Stimulated activated CD4-positive, alpha-beta T cell treated with anti-CD3 and anti-CD28 coated beads, Interleukin-4, amount 100 ng/mL, for 24 hours (primary cell): ENCODE measurements at places on chromosomes 11 and 22.

- DNase-seq: no peak
These were observed 8.9 kb downstream of the TOM1 start for GRCh38 chr22:35308480-35309021.

DNA sequence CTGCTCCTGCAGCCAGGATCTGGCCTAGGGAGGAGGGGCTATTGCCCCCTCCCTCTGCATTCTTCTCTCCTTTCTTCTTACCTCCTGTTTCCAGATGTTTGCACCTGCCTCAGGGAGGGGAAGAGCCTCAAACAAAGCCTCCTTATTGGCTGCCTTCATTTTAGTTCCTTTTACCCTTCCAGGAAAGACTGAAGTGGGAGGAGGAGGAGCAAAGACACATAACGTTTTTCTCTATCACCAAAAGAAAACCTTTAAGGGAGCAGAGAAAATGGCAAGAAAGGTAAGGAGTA, 13.3 kb upstream of the CHRM1 start:
- no peak for DNase-seq

GRCh38 chr22:29030618-29031226, 30.9 kb downstream of the C22orf31 start:
- no peak for DNase-seq

DNA sequence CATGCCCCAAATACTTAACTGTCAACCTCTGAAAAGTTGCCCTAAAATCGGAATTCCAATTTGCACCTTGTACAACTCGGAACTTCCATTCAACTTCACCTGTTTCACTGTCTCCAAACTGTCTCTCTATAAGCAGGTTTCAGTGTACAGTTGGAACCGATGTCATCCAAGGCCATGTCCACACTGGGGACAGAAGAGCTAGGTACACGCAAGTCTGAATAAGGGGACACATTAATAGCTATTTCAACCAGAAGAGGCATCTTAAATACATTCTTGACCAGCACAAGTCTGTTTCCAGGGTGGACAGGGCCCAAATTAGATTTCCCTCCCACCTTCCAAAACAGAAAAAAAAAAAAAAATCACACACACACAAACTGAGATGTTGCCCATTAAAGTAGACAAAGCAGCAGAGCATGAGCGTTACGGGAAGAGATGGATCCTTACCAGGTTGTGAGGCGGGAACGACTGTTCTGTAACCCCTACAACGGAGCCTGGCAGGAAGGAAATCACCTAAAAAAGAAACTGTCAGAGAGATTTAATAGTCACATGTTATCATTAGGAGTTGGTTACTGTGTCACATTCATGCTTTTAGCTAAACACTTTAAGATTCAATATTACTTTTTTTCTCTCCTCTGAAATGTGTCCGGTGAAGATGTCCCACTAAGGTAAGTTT, 1.7 kb downstream of the CREBZF start:
- DNase-seq: no peak

GRCh38 chr22:47408409-47408808, 646.0 kb downstream of the TBC1D22A start:
- no peak for DNase-seq
